ENCODE measurements at places on chromosomes 2 and 18. TPM values are rescaled to one million over a fixed set of nuclear protein-coding genes. Genes with fewer than 3 reads are reported as not detected.

CYP27A1 gene
- total RNA-seq: 0.80 TPM

FSIP2 gene
- total RNA-seq: not detected

LIMS4 gene
- total RNA-seq: 0.24 TPM

PLCL1 gene
- 0.11 TPM for total RNA-seq

SS18 gene
- 162 TPM for total RNA-seq

ZBTB14 gene
- total RNA-seq: 13.8 TPM

MC5R gene
- total RNA-seq: not detected

CXCR4 gene
- total RNA-seq: 6.5 TPM

GRCh38 chr2:161265874-161266273 is 42.4 kb upstream of the PSMD14 start:
- no peak for DNase-seq

DNA sequence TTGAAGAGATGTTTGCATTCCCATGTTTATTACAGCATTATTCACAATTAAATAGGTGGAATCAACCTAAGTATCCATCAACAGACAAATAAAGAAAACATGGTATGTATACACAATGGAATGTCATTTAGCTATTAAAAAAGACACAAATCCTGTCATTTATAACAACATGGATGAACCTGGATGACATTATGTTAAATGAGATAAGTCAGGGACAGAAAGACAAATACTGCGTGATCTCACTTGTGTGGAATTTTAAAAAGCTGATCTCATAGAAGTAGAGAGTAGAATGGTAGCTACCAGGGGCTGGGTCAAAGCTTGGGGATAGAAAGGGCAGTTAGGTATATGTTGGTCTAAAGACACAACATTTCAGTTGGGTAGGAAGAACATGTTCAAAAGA is 376.3 kb downstream of the EPHA4 start:
- DNase-seq: no peak

- DNase-seq: no peak
These were observed 820.0 kb downstream of the CPS1 start for GRCh38 chr2:211376410-211376809.

GRCh38 chr2:1055014-1055595 is 104.5 kb downstream of the SNTG2 start:
- peak; percentile 74 for DNase-seq

- DNase-seq: no peak
These were observed 61.2 kb downstream of the ATOH8 start for GRCh38 chr2:85814802-85815550.

DNA sequence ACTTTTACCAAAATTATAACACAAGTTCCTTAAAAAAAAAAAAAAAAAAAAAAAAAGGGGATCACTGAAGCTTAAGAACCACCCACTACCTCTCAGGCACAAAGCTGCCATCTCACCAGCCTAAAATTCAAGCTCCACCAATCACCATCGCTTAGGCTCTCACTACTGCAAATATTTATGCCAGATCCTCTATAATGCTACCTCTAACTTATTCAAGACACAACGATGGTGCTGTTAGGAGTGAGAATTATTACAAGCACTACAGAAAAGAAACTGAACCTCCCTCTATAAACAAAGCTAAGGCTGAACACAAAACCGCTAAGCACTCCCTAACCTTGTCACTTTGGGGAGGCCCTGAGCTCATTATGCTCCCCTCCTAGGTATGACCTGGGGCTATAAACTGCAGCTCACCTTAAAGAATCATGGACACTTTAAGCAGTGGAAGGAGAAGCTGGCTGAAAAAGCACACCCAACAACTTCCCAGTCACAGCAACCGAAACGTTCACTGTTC is 3.6 kb downstream of the FZD5 start:
- DNase-seq: no peak
